NT2/D1 (cell line): ENCODE measurements at places on chromosomes 6 and 20.
A peak's percentile ranks its signal among the peaks of the same experiment; 100 is the strongest.

GRCh38 chr20:59149678-59150504 lies 13.7 kb upstream of the ZNF831 start:
- DNase-seq: no peak

DNA sequence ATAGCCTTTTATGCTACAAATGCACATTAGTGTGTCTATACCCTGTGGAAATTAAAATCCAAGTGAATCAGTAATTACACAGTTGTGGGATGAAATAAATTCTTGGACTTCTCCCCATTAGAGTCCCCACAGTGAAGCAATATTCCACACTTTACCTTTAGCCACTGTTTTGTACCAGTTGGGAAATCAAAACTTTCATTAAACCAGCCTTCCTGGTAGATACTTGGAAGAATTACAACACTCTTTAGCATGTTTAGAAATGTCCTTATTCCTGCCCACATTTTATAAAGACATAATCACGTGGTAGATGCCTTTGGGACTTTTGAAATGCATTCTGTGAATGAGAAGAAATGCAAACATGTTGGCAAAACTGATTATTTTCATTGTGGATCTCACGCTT lies 49.0 kb upstream of the ANKEF1 start:
- DNase-seq: no peak

DNA sequence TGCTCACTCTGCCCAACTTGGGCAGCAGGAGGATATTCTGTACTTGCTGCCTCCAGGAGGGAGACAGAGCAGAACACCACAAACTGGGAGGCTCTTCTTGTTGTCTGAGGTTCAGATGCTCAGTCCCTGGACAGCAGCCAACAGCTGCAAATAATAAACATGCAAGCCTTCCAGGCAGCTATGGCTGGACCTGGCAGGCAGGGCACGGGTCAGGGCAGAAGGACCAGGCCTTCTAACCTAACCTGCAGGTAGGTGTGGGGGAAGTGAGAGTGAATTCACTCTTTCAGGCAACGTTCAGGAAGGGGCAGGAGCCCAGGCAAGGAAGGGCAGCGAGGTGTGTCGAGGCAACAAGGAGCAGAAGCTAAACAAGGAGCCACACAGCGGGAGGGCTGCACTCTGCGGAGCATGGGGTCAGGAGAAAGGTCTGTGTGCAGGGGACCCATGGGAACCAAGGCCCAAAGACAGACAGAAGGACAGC lies 31.5 kb downstream of the NINL start:
- DNase-seq: no peak

DNA sequence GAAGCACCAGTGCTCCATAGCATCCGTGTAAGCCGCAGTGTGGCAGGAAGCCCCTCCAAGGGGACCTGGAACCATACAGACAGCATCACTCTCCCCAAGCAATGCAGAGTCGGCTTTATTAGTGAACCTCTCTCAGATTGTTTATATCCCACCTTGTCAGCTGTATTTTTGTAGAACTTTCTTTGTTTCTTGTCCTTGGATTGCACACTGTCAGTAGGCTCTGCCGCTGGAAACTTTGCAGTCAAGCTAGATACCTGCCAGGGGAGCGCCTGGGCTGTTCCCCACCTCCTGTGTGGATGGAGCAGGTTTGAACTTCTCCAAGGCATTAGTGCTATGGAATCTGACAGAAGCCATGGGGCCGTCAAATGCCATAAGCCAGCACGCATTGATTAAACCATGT lies 18.6 kb upstream of the CLDN20 start:
- DNase-seq: no peak

- DNase-seq: no peak
These were observed 405.9 kb upstream of the SULF2 start for GRCh38 chr20:48191200-48191599.

DNA sequence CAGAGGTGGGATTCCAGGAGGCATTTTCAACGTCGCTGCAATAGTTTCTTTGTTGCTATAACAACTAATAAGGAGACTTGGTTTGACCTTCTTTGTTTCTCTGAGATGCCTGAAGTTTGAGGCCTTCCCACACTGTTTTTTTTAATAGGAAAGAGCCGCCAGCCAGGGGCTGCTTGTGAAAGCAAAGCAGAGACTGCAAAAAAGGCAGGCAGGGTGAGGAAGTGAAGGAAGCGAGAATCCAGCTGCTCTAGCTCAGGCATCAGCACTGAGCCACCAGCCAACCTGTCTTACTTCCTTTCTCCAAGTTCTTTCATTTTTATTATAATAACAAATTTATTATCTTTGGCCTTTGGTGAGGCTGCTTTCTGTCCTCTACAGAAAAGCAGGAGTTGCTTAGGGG lies 179.1 kb downstream of the DOK5 start:
- DNase-seq: no peak

- no peak for DNase-seq
These were observed 618.4 kb downstream of the MMUT start for GRCh38 chr6:48844696-48845095.

- no peak for DNase-seq
These were observed 46.8 kb upstream of the FAM83C start for GRCh38 chr20:35339007-35339406.

GRCh38 chr20:44448753-44449546 lies 26.7 kb upstream of the TTPAL start:
- peak; percentile 58 for DNase-seq

GRCh38 chr6:148429423-148429822 lies 86.8 kb downstream of the SASH1 start:
- no peak for DNase-seq

GRCh38 chr20:41513829-41514228 lies 104.3 kb downstream of the CHD6 start:
- DNase-seq: no peak

GRCh38 chr6:45378334-45378926 lies 696 bp upstream of the SUPT3H start:
- DNase-seq: no peak

- no peak for DNase-seq
These were observed 111.3 kb downstream of the ADGRB3 start for GRCh38 chr6:68746376-68746775.

GRCh38 chr6:114000069-114000468 lies 29.1 kb upstream of the HDAC2 start:
- no peak for DNase-seq

GRCh38 chr6:5626727-5627426 lies 365.6 kb downstream of the FARS2 start:
- DNase-seq: no peak

GRCh38 chr20:37323985-37324384 lies 22.0 kb upstream of the SRC start:
- no peak for DNase-seq

DNA sequence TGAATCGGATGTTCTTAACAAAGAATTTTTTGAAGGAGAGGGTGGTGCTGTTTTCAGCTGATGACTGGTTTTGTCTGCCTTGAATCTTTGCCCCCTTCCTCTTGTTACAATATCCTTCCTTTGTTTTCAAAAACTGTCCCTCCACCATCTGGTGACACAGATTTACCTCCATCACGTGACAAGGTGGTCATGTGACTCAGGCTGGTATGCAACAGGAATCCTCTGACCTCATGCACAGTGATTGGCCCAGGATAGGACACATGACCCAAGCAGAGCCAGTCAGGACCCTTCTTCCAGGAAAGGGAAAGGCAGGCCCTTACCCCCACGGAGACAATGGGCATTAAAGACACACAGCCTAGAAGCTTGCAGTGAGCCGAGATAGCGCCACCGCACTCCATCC lies 84.7 kb upstream of the MC3R start:
- DNase-seq: peak; percentile 36

DNA sequence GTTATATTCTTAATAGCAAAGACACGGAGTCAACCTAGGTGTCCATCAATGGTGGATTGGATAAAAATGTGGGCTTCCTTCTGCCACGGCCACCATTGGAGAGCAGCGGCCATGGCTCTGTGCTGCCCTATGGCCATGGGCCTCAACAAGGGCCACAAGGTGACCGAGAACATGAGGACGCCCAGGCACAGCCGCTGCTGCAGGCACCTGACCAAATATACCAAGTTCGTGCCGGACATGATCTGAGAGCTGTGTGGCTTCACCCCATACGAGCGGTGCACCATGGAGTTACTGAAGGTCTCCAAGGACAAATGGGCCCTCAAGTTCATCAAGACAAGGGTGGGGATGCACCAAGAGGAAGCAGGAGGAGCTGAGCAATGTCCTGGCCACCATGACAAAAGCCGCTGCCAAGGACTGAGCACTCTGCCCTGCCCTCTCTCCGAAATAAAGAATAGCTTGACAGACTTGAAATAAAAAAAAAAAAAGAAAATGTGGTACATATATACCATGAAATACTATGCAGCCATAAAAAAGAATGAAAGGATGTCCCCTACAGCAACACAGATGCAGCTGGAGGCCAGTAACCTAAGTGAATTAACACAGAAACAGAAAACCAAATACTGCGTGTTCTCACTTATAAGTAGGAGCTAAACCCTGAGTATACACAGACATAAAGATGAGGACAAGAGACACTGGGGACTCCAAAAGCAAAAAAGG lies 81.0 kb downstream of the FKBP5 start:
- no peak for DNase-seq

GRCh38 chr20:41387444-41387851 lies 20.8 kb upstream of the EMILIN3 start:
- DNase-seq: peak; percentile 33

GRCh38 chr6:145602726-145603326 lies 132.5 kb downstream of the EPM2A start:
- no peak for DNase-seq

GRCh38 chr6:82123632-82124031 lies 123.9 kb downstream of the IBTK start:
- DNase-seq: no peak

- no peak for DNase-seq
These were observed 10.5 kb upstream of the TXNDC5 start for GRCh38 chr6:7921046-7921445.

DNA sequence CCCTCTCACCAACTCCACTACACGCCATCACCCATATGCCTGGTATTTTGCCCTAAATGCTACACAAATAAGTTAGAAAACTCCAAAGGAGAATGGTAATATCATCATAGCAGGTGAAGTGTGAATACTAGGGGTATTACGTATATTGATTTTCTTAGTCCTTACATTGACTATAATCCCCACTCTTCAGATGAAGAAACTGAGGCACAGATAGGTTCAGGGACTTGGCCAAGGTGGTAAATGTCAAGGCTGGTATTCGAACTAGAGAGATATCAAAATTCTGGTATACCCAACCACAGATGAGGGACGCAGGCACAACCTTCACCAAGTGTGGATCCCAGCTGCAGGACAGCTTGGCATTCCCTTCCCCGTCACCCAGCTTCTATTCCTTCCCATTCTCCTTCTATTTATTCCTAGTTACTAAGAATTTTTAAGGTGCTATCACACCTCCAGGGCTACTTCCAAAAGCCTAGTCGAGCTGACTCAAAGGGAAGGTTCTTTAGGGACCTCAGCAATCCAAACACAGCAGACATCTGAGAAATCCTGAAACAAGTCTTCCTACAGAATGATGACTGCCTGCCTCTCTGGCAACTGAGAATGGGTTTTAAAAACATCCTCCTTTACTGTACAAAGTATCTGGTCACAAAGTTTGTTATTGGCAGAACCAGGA lies 32.6 kb downstream of the ATXN1 start:
- DNase-seq: no peak

GRCh38 chr6:16345449-16346330 lies 107.3 kb downstream of the GMPR start:
- DNase-seq: no peak

DNA sequence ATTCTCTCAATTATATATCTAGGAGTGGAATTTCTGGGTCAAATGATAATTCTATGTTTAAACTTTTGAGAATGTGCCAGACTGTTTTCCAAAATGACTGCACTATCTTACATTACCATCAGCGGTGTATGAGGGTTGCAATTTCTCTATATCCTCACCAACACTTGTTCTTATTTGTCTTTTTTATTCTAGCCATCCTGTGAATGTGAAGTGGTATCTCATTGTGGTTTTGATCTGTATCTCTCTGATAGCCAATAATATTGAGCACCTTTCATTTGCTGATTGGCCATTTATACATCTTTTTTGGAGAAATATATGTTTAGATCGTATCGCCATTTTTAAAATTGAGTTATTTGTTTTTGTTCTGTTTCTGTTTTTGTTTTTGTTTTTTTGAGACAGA lies 32.3 kb downstream of the C20orf203 start:
- DNase-seq: no peak

DNA sequence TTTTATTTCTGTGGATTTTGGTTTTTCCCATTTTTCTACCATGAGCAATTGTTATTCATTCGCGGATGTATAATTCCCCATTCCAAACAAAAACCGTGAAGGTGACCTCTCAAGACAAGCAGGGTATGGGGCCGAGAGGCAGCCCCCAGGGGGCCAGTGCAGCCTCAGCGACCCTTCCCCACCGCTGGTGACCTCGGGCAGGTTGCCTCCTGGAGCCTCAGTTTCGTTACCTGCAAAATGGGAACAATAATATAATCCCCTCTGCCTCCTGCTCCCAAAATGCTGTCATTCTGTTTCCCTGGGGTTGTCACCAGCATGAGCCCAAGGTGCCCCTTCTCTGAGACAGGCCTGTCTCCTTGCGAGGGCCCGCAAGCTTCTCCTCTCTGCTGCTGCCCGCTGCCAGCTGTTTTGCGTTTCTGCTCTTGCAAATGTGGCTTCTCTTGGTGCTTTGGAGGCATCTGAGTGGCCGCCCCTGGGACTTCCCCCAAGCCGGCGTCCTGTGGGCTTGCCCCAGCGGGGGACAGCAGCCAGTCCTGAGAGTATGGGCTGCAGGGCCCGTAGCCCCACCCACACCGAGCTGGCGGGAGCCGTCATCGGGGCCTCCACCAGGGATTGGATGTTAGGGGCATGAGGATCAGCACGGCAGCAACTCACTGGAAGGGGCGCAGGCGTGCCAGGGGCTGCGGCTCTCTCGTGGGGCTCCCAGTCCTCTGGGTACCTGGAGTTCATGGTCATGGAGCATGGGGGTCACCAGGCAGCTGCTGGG lies 161.9 kb downstream of the TAF4 start:
- DNase-seq: no peak

DNA sequence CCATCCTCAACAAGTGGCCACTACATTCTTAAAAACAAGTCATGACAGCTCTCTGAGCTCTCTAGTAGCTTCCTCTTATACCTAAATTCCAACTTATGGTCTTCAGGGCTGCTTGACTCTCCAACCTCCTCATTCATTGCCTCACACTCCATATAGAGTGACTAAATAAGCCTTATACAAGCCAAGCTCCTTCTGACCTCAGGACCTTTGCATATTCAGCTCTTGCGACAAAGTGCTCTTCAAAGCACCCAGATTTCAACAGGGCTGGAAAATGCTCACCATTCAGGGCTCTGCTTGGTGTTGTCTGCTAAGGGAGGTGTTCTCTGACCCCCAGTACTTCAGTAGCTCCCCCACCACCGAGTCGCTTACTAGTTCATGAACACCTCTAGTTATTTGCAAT lies 3.7 kb downstream of the TREML2 start:
- DNase-seq: no peak

DNA sequence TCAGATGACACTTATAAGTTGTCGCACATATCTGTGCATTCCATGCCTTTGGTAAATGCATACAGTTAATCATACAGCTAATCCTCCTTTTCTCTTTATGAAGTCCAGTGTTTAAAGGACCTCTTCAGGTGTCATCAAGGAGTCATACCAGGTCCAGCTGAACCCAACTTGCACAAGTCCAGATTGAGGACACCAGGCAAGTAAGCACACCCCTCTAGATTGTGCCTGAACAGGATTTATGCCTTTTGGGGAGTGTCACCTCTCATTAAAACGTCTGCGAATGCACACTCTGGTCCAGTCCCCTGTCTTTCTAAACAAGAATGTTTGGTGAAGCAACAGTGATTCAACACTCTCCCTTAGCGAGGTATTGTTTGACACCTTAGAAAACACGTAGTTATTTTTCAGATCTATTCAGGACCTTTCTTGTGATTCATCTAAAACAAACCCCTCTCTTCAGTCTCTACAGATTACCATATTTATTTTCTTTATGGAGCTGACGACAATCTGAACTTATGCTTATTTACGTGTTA lies 48.4 kb downstream of the C6orf15 start:
- DNase-seq: no peak

GRCh38 chr6:149166747-149167146 lies 150.8 kb upstream of the TAB2 start:
- no peak for DNase-seq
